ENCODE measurements at places on chromosomes 7 and 10.

DNA sequence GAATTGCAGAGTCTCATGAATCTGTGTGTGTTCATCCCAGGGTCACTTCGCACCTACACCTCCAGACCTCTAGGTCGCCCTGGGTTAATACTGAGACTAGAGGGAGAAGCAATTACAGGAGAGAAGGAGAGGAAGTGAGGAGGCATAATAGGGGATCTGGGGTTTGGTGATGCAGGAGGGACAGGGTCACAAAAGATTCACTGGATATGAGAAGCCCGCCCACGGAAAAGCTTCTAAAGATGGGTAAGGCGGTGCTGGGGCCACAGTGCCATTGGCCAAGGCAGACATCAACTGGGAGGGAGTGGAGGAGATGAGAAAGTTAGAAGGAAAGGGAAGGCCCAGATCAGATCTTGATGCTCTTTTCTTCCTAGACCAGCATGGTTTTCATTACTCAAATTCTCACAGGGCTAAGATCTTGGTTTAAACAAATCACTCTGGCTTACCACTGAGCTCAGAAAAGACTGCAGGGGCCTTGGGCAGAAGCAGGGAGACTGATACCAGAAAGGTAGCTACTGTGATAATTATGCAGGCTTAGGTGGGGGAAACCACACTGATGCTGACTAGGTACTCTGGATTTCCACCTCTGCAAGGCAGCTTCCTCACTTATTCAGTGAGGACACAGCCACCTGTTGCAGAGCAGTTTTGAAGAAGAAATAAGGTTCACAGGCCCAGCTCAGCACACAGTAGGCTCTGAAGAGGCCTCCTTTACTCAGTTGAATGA, 17.4 kb upstream of the ZNF273 start:
- DNase-seq: no peak

DNA sequence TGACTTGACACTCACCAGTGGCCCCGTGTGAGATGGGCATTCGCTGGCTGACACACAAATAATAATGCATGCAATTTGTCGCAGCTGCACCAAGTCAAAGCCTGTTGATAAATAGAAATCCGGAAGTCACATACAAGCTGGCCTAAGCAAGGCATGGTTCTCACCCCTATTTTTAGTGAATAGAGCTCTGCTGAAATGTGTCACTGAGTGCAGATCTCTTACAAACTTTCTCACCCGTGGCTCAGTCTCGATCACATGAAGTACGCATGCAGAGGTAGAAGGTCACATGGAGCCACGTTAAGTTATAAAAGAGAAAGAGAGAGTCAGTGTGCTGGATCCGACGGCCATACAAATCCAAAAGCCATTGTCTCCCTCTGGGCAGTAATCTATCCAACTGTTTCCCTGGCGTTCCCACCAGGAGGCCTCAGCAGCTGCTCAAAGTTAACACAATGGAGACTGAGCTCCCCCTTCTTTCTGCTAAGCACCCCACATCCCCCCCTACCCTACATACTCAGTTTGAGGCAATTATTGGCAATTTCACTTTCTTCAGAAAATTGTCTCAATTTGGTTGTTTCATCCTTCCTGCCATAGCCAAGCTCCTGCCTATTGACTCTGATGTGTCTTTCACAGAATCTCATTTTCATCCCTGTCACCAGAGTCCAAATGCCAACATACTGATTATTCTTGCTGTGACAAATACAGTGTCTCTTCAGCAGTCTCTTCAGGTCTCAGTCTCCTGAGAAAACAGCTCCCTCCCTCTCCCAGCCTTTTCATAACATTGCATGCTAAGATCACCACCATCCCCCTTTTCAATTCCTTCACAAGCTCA, 473.3 kb upstream of the NRP1 start:
- DNase-seq: no peak

- DNase-seq: no peak
Observed at GRCh38 chr10:92627845-92628480, 35.0 kb downstream of the KIF11 start.

GRCh38 chr7:97446361-97446760, 285.5 kb upstream of the TAC1 start:
- no peak for DNase-seq

DNA sequence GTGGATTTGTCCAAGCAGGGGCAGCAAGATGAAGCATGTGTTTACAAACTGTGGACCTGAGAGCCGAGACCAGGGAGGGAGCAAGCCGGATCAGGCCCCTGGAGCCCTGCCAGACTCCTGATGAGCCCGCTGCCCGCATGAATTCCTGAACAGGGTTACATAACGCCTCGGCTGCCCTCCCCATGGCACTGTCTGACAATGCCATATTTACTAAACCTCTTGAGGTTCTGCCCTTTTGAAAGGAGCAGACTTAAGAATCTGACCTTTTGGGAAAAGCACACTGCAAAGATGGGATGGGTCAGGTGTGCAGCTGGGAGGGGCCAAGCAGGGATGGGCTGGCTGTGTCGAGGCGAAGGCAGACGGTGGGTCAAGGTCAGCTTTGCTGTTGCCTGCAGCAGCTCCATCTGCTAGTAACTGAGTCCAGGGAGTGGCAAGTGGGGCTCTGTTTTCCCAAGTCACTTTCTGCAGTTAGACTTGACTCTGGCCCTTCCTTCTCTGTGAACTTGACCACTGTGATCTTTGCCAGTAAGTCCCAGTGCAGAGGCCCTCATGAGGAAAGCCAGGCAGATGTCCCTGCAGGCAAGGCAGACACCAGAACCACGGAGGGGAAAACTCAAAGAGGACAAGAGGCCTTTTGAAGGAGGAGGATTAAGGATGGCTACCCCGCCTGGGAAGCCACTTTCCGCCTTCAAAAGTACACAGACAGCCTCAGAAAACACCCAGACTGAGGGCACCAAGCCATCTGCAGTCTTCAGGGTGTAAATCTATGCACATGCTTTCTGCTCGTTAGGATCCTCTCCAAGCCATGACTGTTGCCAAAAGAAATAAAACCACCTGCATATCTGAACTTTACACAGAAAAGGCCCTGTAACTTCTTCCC, 175.8 kb downstream of the TNS3 start:
- DNase-seq: peak; percentile 62

DNA sequence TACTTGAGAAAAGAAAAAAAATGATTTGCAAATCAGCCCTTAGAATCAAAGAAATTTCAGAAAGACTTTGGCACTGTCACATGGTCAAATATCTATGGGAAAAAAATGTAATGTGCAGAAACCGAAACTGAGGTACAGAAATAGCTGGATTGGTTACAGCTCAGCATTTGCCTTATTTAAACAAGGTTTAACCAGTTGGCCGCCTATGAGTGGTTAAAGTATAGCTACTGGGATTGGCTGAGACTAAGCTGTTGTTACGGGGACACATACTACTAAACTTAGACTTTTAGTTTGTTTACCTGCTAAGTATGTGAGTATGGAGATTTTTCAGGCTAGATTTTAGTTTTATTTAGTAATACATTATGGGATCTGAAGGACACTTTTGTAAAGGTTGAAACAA, 38.6 kb downstream of the SFTPD start:
- no peak for DNase-seq

DNA sequence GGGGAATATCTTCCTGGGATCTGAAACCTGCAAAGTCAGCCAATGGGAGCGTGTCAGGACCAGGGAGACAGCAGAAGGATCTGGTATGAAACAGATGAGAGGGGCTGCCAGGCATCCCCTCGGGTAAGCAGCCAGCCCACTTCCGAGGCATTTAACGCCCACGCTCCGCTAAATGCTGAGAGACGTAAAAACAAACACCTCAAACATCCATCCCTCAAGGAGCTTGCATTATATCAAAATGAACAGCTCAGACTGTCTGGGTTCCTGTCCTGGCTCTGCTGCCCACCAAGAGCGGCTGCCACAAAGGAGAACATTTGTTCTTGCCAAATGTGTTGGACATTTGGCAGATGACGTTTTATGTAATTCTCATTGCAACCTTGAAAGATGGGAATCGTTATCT, 7.0 kb upstream of the SERPINE1 start:
- no peak for DNase-seq
